ENCODE measurements at places on chromosomes 11 and 22.

- no peaks in the 10 kb centered on the region for H3K36me3 ChIP-seq
- peak overlapping the region; percentile 48 for H3K27ac ChIP-seq
- H3K4me3 ChIP-seq: no peak overlapping the region
- DNase-seq: no peak
- peaks cover 4% of the 10 kb centered on the region for H3K27me3 ChIP-seq
These were observed 95.9 kb downstream of the CADM1 start for GRCh38 chr11:115408036-115408921.

- no peak overlapping the region for H3K27ac ChIP-seq
- no peak for DNase-seq
- peaks cover 20% of the 10 kb centered on the region for H3K36me3 ChIP-seq
These were observed 145.9 kb upstream of the PITPNB start for GRCh38 chr22:28064920-28065319.

DNA sequence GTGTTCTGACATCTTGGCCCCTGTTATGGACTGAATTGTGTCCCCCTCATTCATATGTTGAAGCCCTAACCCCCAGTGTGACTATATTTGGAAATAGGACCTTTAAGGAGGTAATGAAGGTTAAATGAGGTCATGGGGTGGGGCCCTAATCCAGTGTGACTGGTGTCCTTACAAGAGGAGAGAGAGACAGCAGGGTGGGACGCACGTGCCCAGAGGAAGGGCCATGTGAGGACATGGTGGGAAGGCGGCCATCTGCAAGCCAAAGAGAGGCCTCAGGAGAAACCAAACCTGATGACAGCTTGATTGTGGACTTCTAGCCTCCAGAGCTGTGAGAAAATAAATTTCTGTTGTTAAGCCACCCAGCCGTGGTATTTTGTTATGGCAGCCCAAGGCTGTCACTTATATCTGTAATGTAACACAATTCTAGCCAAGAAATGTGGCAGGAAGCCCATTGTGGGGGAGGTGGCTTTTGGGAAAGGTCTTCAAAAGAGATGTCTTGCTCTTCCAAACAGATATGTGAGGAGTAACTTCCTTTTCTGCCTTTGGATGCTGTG, 23.7 kb downstream of the SLC22A6 start:
- H3K4me1 ChIP-seq: peaks cover 10% of the 10 kb centered on the region
- peaks cover 9% of the 10 kb centered on the region for H3K27me3 ChIP-seq
- H3K4me3 ChIP-seq: no peak overlapping the region
- peak; percentile 46 for DNase-seq
- no peaks in the 10 kb centered on the region for H3K36me3 ChIP-seq

DNA sequence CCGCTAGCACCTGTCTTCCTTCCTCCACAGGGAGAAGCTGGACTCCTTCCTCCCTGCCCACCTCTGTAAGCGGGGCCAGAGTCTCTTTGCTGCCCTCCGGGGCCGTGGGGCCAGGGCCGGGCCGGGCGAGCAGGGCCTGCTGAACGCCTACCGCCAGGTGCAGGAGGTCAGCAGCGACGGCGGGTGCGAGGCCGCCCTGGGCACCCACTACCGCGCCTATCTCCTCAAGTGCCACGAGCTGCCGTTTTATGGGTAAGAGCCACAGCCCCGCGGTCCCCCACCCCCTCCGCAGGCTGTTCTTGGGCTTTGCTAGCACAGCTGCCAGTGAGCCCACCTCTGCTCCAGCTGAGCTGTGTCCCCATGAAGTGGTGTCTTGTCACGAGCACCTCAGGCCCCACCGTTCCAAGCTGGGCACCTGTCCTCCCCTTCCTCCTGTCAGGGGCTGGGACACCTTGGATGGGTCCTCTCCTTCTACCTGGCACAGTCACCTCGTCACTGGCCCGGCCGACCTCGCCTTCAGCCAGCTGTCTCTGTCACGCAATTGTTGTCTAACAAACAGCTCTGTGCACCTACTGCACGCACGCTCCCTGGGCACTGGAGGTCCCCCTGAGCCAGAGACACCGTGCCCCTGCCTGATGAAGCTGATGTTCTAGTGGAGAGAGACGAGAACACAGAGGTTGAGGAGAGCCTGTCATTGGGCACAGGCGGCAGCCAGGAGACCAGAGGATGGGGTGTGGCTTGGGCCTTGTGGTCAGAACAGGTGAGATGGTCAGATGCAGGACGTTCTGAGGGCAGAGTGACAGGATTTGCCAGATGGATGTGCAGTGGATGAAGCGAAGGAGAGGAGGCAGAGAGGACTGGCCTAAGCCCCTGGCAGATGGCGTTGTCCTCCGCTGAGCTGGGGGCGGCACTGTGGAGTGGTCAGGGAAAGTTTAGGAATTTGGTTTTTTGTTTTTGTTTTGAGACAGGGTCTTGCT, 10.6 kb downstream of the FRMD8 start:
- peaks cover 29% of the 10 kb centered on the region for H3K36me3 ChIP-seq
- no peak overlapping the region for H3K4me3 ChIP-seq
- DNase-seq: no peak

- H3K36me3 ChIP-seq: peaks cover 25% of the 10 kb centered on the region
- no peak for DNase-seq
- no peaks in the 10 kb centered on the region for H3K27me3 ChIP-seq
- H3K4me1 ChIP-seq: no peaks in the 10 kb centered on the region
- no peak overlapping the region for H3K4me3 ChIP-seq
These were observed 117.6 kb downstream of the C11orf58 start for GRCh38 chr11:16856022-16856471.

DNA sequence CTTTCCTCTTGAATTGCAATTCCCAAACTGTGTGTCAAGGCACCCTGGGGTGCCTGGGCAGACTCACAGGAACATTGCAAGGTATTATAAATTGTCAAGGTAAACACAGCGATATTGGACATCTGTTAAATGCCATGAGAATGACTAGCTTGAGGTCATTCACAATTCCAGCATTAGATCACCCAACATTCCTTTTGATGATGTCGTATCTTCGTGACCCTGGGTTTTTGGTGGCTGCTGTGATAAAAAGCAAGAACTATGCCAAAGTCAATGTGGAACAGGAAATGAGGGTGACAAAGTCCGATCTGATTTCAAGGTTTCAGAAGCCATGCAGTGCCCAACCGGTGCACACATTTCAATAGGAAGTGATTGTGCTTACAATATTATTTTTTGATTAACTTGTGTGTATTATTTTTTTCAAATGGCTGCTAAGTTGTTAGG, 458.4 kb downstream of the MIAT start:
- H3K27ac ChIP-seq: peak overlapping the region; percentile 50
- no peak for DNase-seq
- peaks cover 4% of the 10 kb centered on the region for H3K36me3 ChIP-seq
- H3K4me1 ChIP-seq: peaks cover 53% of the 10 kb centered on the region
- H3K27me3 ChIP-seq: no peaks in the 10 kb centered on the region

DNA sequence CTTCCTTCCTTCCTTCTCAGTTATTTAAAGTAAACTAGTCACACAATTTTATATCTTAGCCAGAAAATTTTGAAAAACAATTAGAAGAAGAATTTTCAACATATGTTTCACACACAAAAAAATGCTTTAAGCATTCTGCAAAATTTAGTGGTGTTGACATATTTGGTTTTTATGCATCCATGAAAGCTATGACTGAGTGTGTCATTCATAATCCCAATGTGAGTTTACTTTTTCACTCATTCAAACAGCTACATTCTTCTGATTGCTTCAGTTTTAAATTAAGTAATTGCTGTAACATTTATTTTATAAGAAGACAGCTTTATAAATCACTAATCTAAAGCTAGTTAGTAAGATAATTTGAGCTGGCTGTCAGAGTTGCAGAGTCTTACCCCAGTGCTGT, 453.5 kb downstream of the LRRC4C start:
- H3K4me1 ChIP-seq: no peaks in the 10 kb centered on the region
- no peaks in the 10 kb centered on the region for H3K36me3 ChIP-seq
- H3K27me3 ChIP-seq: no peaks in the 10 kb centered on the region
- DNase-seq: no peak

DNA sequence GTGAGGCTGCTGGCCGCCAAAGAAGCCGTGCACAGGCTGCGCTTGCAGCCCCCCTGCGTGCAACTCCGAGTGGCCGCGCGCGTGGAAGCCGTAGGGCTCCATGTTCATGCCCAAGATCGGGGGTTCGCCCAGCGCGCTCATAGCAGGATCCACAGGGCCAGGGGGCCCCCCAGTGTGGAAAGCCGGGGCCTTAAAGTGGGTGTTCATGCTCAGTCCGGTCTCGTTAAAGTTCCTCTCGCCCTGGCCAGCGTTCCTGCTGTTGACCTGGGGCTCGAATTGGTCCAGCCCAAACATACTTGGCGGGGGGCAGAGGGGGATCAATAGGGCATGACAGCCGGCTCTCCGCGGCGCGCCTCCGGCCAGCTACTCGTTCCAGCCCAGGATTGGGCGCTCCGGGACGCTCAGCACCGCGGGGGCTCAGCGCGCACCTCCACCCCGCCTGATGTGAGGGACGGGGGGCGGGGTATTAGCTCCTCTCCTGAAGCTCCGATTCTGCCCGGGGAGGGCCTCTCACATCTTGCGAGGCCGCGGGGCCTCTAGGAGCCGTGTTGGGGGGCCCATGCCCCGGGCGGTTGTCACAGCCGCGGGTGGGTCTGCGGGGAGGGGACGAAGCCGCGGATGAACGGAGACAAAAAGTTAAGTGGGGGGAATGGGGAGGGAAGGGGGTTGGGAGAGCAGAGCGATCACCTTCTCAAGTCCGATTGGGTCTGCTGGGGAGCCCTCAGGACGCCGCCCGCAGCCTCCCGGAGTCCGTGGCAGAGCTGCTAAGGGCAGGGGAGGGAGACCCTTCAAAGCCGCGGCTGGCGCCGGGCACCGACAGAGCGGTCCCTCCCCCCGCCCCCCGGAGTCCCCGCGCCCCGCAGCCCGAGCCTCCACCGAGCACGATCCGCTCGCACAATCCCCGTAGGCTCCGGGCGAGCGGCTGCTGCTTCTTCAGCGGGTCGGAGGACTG, 1.0 kb downstream of the MN1 start:
- H3K4me1 ChIP-seq: peaks cover 50% of the 10 kb centered on the region
- H3K36me3 ChIP-seq: peaks cover 15% of the 10 kb centered on the region
- no peaks in the 10 kb centered on the region for H3K27me3 ChIP-seq
- DNase-seq: no peak
- peak overlapping the region; percentile 47 for H3K27ac ChIP-seq

GRCh38 chr11:12464303-12464702, 86.9 kb downstream of the PARVA start:
- no peak for DNase-seq
- no peaks in the 10 kb centered on the region for H3K27me3 ChIP-seq
- H3K4me3 ChIP-seq: no peak overlapping the region
- H3K36me3 ChIP-seq: peaks cover 8% of the 10 kb centered on the region
- no peak overlapping the region for H3K27ac ChIP-seq
- H3K4me1 ChIP-seq: peaks cover 39% of the 10 kb centered on the region

DNA sequence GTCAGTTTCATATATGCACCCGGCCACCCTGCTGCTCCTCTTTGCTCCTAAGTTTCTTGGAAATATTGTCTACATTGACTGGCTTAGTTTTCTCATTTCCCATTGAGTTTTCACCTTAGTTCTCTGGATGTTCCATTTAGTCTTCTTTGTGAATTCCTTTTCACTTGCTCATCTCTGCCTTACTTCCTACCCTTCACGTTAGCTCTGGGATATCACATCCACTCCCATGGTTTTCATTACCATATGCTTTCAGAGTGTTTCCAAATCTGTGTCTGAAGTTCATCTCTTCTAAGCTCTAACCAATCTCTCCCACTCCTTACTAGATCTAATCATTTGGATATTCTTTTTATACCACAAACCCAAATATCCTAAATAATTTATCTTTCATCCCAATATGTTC, 226.4 kb downstream of the FAM76B start:
- no peaks in the 10 kb centered on the region for H3K27me3 ChIP-seq
- H3K4me3 ChIP-seq: no peak overlapping the region
- no peak for DNase-seq
- H3K4me1 ChIP-seq: peaks cover 22% of the 10 kb centered on the region
- no peaks in the 10 kb centered on the region for H3K36me3 ChIP-seq

DNA sequence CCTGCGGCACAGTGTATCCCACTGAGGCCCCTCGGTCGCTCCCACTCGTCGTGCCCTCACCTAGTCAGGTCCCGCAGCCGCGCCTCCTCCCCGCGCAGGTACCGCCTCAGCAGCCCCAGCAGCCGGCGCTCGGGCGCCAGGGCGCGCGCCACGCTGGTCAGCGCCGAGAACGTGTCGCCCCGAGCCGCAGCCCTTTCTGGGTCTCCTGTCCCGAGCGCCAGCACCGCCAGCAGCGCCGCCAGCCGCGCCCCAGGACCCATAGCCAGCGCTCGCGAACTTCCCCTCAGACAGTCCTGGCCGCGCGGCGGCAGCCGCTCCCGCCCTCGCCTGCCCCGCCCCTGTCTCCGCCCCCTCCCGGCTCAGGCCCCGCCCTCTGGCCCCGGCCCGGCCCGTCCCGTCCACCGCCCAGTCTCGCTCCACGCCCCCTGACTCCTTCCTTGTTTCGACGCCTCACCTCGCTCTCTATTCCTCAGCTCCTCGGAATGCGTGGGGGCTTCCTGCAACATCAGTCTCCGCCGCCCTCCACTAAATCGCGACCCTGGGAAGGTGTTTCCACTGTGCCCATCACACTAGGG, at the start of gene P4HA3:
Gene P4HA3 (minus strand): TSS at position 289 of the 575 bp plus-strand sequence. CDS start 29 bp downstream, at position 260.
- peak within 1 kb of the TSS; percentile 23 for H3K27ac ChIP-seq
- H3K36me3 ChIP-seq: no peaks in the 10 kb centered on the region
- no peaks in the 10 kb centered on the region for H3K27me3 ChIP-seq
- peak within 1 kb of the TSS; percentile 70 for H3K4me3 ChIP-seq
- peak; percentile 88 for DNase-seq

DNA sequence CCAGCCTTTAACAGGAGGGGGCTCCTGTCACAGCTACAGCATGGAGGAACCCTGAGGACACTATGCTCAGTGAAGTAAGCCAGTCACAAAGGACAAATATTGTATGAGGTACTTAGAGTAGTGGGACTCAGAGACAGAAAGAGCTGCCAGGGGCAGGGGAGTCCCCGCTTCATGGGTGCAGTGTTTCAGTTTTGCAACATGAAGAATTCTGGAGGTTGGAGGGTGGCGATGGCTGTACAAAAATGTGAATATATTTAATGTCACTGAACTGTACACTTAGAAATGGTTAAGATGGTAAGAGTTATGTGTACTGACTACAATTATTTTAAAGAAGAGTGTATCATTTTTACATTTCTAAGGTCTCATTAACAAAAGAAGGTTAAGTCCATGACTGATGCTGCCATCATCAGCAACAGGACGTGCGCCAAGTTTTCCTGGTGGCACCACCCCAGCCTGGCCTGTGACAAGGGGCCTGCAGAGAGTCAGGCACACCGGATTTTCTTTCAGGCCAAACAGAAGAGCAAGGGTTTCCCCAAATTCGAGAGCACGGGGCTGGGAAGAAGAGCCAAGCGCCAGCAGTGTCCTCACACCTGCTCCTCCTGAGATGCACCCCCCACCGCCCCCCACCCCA, 22.1 kb downstream of the YPEL1 start:
- peaks cover 2% of the 10 kb centered on the region for H3K36me3 ChIP-seq
- H3K27ac ChIP-seq: no peak overlapping the region
- peaks cover 28% of the 10 kb centered on the region for H3K4me1 ChIP-seq
- DNase-seq: no peak
- H3K4me3 ChIP-seq: no peak overlapping the region

DNA sequence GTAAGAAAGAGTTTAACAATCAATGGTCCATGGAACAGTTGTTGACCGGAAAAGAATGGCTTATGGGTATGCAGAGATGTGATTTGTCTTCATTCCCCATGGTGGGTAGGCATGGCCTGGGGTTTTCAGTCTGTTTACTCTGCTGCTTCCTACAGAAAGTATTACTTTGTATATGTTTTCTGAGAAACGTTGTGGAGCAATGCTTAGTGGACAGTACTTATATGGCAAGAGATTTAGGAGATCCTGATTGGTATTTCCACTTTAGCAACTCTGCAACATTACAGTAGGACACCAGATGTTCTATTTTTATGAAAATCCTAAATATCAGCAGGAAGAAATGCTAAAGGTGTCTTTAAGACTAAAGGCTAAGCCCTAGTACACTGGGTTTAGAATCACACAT, 309.1 kb downstream of the AASDHPPT start:
- H3K27me3 ChIP-seq: no peaks in the 10 kb centered on the region
- H3K4me3 ChIP-seq: no peak overlapping the region
- H3K4me1 ChIP-seq: peaks cover 45% of the 10 kb centered on the region
